Fibroblast of lung (primary cell): ENCODE measurements at places on chromosomes 7 and 10. TPM values are rescaled to one million over a fixed set of nuclear protein-coding genes. Genes with fewer than 3 reads are reported as not detected.

Gene ASB15
- total RNA-seq = not detected in 2 replicates

Gene FFAR4
- not detected in 2 replicates for total RNA-seq

Gene ZMIZ1
- total RNA-seq = 20.0 and 30.6 TPM in 2 replicates

Gene MYH16
- total RNA-seq = not detected in 2 replicates

Gene FBXO24
- 0.33 and 0.51 TPM in 2 replicates for total RNA-seq

Gene MMD2
- not detected in 2 replicates for total RNA-seq

Gene SLC29A4
- total RNA-seq = 5.1 and 6.4 TPM in 2 replicates

Gene MLXIPL
- 0.51 TPM in 1 of 2 replicates, not detected in the other for total RNA-seq

Gene VSTM4
- 4.4 and 8.1 TPM in 2 replicates for total RNA-seq

Gene SMO
- 12.6 and 23.6 TPM in 2 replicates for total RNA-seq

Gene EBF3
- under 0.01 and 0.17 TPM in 2 replicates for total RNA-seq

Gene TET1
- 3.3 and 3.6 TPM in 2 replicates for total RNA-seq

Gene HMX2
- not detected in 2 replicates for total RNA-seq

Gene HPS6
- total RNA-seq = 28.5 and 30.1 TPM in 2 replicates

Gene CPN1
- total RNA-seq = not detected in 2 replicates

Gene NYAP1
- 0.26 and 0.33 TPM in 2 replicates for total RNA-seq

Gene CEP41
- 8.0 and 8.3 TPM in 2 replicates for total RNA-seq

Gene KDM7A
- total RNA-seq = 4.8 and 6.7 TPM in 2 replicates

Gene HKDC1
- 1.8 and 2.1 TPM in 2 replicates for total RNA-seq

Gene IGFBP3
- total RNA-seq = 8.9 and 158 TPM in 2 replicates

Gene CALHM1
- total RNA-seq = not detected in 2 replicates

Gene MRC1
- under 0.01 TPM in 1 of 2 replicates, not detected in the other for total RNA-seq

Gene ZNF467
- 1.0 and 1.3 TPM in 2 replicates for total RNA-seq

Gene TMUB1
- total RNA-seq = 14.1 and 20.3 TPM in 2 replicates

Gene GPR158
- total RNA-seq = under 0.01 and 0.33 TPM in 2 replicates

Gene TMEM139
- under 0.01 TPM in 1 of 2 replicates, not detected in the other for total RNA-seq

Gene CFTR
- under 0.01 and 0.26 TPM in 2 replicates for total RNA-seq

Gene SVOPL
- not detected in 2 replicates for total RNA-seq

Gene FAM25C
- not detected in 2 replicates for total RNA-seq

Gene EXOC6
- total RNA-seq = 8.5 and 9.2 TPM in 2 replicates

Gene HABP2
- not detected in 2 replicates for total RNA-seq

Gene TUBAL3
- not detected in 2 replicates for total RNA-seq
